Stimulated activated CD4-positive, alpha-beta T cell treated with anti-CD3 and anti-CD28 coated beads, TNF-alpha, amount 100 ng/mL, for 24 hours (primary cell): ENCODE measurements at places on chromosomes 1 and 21.

DNA sequence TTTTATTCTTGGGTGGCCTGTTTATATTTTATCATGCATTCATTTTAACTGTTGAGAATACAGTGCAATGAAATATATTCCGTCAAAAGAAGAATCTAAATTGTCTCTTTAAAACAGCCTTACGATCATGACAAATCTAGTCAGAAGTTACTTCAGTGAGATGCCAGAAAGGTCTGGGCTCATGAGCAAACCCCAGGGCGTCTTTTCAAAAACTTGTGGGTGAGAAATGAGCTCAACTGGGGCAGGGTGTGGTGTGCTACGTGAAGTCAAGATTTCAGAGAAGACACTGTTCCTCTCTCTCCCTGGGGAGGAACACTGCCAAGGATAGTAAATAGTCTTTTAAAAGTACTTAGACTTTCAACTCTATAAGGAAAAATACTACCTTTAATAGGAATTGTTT lies 13.4 kb upstream of the UAP1 start:
- DNase-seq = no peak

DNA sequence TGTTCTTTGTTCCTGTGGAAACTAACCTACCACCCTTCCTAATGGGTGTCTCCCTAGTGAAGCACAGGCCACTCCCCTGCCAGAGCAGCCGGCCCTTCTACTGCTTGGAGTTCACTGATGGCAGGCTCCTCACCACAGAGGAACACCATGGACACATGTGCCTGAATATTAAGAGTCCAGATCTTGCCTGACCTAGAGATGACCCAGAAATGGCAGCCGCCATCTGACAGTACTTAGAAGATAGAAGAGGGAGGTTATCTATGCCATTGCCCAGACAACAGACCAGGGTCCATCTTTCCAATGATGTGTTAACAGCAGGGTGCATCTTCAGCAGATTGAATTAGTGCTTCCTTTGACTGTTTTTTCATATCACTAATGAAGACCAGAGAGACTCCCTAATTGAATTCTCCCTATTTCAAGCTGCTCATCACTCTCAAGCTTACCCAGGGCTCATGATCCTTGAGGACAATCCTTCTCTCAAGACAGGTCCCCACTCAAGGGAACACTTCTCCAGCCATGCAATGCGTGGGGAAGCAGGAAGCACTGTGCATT lies 59.8 kb downstream of the PLEKHA6 start:
- DNase-seq = no peak

GRCh38 chr1:11374748-11375110 lies 101.7 kb downstream of the UBIAD1 start:
- DNase-seq = no peak

GRCh38 chr1:10906866-10907519 lies 105.5 kb upstream of the TARDBP start:
- DNase-seq = no peak

DNA sequence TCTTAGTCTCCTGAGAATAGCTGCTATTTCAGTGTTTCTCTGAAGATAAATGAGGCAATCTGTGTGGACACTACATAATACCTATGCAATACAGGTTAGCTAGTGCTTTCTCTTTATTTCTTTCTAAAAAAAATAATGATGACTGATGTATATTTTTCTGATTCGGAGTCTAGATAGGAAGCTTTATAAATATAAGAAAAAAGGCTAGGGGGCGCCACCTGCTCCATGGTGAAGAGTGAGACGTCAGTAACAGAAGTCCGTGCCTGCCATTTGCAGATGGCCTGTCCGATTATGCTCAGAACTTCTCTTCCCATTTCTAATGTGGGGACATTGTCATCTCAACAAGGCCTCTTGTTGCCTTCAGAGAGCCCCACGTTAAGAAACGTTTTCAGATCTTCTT lies 26.4 kb downstream of the QSOX1 start:
- DNase-seq = no peak

DNA sequence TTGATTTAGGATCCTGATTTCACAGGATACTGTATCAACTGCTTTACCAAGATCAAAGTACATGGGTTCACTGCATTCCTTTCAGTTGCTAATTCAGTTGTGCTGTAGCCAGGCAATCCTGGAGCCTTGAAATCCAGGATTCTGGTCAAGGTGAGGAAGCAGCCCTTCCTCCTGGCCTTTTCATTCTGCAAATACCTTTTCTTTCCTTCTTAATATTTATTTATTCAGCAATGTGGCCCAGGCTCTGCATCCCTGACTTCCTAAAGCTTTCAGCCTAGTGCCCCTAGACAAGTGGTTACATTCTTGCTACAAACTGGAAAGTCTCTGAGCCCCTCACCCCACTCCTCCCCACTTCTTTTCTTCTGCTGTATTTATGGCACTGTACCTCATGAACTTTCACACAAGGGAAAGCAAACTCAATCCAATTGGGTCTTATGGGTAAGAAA lies 16.2 kb downstream of the LRRC8D start:
- no peak for DNase-seq

DNA sequence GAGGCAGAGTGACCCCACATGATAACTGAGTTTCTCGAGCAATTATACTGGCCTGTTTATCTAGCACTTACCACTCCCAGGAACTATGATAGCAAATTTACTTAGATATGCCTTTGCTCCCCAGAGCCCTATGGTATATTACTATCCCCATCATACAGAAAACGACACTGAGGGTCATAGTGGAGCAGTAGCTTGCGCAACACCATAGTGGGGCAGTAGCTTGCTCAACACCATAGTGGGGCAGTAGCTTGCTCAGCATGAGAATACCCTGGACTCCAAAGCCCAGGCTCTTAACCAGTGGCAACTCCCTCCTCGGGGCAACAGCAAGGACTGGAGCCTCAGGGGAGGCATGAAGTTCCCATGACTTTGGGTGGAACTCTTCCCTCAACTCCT lies 211.9 kb downstream of the NPHP4 start:
- DNase-seq = no peak

GRCh38 chr1:223421025-223421424 lies 27.8 kb downstream of the CCDC185 start:
- DNase-seq = no peak

DNA sequence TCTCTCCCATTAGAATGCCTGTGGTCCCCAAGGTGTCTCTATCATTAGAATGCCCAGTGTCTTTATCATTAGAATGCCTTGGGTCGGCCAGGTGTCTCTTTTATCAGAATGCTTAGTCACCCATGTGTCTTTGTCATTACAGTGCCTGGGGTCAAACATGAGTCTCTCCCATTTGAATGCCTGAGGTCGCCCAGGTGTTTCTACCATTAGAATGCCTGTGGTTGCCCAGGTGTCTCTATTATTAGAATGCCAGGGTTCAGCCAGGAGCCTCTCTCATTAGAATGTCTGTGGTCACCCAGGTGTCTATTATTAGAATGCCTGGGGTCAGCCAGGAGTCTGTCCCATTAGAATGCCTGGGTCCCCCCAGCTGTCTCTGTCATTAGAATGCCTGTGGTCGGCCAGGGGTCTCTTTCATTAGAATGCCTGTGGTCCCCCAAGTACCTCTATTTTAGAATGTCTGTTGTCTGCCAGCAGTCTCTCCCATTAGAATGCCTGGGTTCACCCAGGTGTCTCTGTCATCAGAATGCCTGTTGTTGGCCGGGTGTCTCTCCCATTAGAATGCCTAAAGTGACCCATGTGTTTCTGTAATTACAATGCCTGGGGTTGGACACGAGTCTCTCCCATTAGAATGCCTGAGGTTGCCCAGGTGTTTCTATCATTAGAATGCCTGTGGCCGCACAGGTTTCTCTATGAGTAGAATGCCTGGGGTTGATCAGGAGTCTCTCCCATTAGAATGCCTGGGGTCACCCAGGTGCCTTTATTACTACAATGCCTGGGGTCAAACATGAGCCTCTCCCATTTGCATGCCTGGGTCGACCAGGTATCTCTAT lies 57.1 kb downstream of the RNF187 start:
- DNase-seq = no peak

GRCh38 chr1:156508205-156508954 lies 7.8 kb upstream of the MEF2D start:
- DNase-seq = no peak

- DNase-seq = no peak
Observed at GRCh38 chr1:90711696-90712095, 5.4 kb downstream of the BARHL2 start.

- no peak for DNase-seq
Observed at GRCh38 chr1:221809091-221810029, 67.5 kb upstream of the DUSP10 start.

GRCh38 chr21:21955204-21955603 lies 957.0 kb downstream of the NCAM2 start:
- no peak for DNase-seq

GRCh38 chr1:34612091-34612827 lies 142.6 kb upstream of the GJB5 start:
- no peak for DNase-seq

- DNase-seq = no peak
Observed at GRCh38 chr1:75338616-75339483, 204.7 kb downstream of the LHX8 start.

DNA sequence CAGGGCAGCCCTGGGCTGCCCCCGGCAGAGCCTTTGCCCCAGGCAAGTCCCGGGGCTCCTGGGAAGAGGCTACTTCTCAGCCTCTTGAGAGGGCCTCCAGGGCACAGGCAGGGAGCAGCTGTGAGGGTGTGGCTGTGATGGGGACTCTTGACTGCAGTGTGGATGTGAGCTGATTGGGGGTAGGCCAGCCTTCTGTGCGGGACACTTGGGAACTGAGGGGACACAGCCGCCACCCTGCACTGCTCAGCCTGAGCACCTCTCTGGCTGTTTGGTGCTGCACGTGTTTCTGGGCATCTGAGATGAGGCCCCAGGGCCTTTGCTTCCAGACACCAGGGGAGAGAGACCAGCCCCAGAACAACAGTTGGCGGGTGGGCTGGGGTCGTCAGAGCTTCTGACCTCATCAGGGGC lies 62.1 kb downstream of the SKI start:
- DNase-seq = no peak

DNA sequence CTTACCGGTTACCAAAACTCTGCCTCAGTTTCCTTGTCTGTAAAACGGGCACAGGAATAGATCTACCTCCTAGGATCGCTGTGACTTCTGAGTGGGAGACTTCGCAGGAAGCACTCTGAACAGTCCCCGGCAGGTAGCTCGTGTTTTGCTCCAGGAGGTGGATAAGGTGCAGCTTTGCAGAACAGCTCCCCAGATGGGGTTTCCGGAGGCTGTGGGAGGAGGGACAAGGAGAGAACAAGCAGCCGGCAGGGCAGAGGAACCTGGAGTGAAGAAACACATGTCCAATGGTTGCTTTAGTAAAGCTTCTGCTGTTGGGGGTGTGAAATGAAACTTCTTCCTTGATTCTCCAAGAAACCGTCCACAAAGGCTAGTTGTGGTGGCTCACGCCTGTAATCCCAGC lies 95.5 kb upstream of the TARDBP start:
- DNase-seq = no peak

DNA sequence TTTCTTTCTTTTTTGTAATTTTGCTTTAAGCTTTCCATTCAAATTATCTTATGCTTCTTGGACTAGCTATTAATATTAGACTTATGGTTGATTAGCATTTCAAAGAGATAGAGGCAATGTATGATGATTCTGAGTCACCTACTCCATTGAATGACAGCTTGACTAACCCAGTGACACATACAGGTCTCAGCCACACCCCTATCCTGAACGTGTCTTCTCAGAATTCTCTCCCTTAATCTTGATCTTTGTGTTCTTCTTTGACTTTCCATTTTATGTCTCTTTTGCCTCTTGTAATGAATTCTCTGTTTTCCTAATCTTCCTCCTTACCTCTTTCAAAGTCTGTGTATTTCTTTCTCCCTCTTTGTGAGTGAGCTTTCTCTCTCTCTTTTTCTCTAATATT lies 241.1 kb downstream of the PDE4B start:
- no peak for DNase-seq

DNA sequence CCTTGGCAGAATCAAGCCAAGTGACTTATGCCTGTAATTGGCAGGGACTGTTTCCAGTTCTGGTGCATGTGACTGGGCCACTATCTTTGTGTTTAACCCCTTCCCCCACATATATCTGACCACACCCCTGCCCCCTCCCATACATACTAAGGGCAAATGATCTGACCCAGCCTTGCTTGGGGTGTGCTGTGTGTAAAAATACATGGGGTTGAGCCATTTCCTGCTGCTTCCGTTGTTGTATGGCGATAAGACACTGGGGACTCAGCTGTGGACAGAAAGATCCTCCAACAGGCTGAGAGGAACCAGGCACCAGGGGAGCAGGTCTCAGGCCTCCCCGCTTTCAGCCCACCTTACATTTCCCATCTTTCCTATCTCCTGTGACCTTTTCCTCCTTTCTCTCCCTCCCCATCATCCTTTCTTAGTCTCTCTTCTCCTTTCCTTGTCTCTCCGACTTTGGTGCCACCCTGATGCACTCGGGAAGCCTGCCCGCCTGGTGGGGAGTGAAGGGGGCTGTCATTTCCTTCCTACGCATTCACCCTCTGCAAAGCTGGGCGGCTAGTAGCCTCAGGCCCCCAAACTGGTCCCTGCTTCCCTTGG lies 39.7 kb downstream of the TMCC2 start:
- no peak for DNase-seq
